CD4-positive, alpha-beta T cell treated with Interleukin-12 subunit alpha and Interleukin-12 subunit beta, for 1 hour (primary cell): ENCODE measurements at places on chromosomes 13 and 19.

GRCh38 chr19:34189199-34189916, 17.1 kb downstream of the LSM14A start:
- no peak for DNase-seq

GRCh38 chr19:31418692-31419430, 69.6 kb upstream of the TSHZ3 start:
- no peak for DNase-seq

- DNase-seq = no peak
These were observed 220.1 kb downstream of the FOXO1 start for GRCh38 chr13:40446365-40446764.

- no peak for DNase-seq
These were observed 1.0 kb downstream of the HIF3A start for GRCh38 chr19:46297700-46298478.

DNA sequence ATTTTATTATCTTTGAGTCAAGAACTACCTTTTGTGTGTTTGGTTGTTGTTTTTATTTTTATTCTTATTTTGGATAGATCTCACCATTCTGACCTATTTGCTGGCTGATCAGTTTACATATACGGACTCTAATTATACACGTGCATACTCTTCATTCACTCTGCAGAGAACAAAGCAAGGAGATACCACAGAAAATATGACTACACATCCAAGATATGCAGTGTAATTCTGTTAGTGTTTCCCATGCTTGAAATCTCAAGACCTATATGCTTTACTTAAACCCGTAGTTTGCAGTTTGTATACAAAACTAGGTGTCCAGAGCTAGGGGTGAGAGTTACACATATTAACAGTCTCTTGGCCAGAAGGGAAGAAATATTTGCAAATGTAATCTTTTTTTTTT, 205.5 kb downstream of the DCLK1 start:
- no peak for DNase-seq

DNA sequence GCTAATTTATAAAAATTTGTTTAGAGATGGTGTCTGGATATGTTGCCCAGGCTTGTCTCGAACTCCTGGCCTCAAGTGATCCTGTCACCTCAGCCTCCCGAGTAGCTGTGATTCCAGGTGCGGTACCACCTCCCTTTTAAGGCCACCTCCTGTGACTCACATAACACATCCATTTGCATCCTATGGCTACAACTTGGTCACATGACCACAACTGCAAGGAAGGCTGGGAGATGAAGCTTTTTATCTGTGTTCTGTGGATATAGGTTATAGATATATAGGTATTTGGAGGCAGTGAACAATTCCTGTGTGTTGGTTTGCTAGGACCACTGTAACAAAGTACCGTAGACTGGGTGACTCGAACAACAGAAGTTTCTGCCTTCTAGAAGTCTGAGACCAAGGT, 6.0 kb downstream of the SPACA6 start:
- DNase-seq = no peak

GRCh38 chr19:58519087-58519354, 589 bp downstream of the ZBTB45 start:
- DNase-seq = peak; percentile 52

GRCh38 chr19:17294051-17294891, 9.0 kb downstream of the ABHD8 start:
- peak; percentile 59 for DNase-seq

- no peak for DNase-seq
These were observed 645 bp downstream of the PALM start for GRCh38 chr19:709196-709964.

GRCh38 chr13:76759877-76760276, 126.3 kb downstream of the KCTD12 start:
- DNase-seq = no peak

- no peak for DNase-seq
These were observed 588 bp upstream of the DPY19L3 start for GRCh38 chr19:32404933-32405430.

GRCh38 chr13:80469853-80470381, 129.0 kb upstream of the SPRY2 start:
- DNase-seq = no peak

DNA sequence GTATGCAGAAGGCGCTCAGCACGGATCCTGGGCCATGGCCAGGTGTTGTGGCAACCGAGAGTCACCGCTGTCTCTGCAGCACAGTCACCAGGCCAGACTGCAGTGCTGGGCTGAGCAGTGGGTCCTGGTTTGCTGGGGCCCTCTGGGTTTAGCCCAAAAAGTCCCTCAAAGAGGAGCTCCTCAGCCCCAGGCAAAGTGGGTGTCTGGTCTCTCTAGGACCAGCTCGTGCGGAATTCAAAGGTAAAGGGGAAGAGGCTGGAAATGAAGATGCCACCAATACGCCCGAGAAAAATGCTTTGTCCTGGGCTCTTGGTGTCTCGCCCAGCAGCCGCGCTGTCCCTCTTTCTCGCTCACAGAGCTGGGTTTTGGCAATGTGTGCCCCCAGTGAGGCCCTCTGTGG, 38.5 kb upstream of the ANKRD10 start:
- no peak for DNase-seq

DNA sequence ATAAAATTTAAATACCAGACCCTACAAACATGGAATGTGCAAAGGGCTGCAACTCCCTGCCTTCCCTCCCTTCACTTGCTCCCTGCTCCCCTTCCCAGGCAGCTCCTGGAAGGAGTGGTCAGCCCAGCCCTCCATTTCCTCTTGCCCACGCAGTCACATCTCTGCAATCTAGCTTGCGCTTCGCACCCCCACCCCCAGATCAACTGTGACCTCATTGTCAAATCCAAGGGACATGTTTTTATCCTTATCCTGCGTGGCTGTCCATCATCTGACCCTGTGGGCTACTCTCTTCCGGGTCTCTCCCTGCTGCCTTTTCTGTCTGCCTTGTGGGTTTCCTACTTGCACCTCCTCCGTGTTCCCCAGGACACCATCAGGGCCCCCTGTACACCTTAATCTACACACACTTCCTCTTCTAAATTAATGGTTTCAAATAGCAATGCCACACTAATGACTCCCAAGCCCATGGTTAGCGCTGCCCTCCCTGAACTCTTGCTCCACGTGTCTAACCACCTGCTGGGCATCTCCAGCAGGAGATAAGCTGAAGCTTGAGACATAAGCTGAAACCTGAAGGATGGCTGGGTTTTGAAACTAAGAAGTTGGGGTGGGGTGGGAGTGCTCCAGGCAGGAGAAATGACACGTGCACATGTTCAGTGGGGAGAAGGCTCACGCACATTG, 118.3 kb downstream of the USP12 start:
- no peak for DNase-seq

- DNase-seq = no peak
These were observed 118.6 kb downstream of the URI1 start for GRCh38 chr19:30060531-30061222.

- DNase-seq = peak; percentile 14
These were observed 60.8 kb downstream of the ALOX5AP start for GRCh38 chr13:30796132-30796572.

DNA sequence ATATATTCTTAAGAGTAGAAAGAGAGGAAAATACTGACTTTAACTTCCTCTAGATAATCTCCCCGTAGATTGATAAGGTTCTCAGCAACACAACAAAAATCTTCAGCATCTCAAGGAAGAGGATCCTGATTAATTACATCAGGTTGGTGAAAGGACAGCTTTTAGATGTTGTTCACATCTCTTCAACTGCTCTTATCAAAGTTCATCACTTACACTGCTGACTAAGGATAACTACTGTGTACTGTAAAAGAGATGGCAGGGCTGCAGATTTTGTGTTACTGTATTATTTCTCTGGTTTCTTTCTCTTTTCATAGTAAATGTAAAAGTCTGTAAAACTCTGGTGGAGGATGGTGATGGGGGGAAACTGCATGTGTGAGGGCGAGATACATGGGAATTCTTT, 133.7 kb downstream of the PCDH9 start:
- DNase-seq = no peak

DNA sequence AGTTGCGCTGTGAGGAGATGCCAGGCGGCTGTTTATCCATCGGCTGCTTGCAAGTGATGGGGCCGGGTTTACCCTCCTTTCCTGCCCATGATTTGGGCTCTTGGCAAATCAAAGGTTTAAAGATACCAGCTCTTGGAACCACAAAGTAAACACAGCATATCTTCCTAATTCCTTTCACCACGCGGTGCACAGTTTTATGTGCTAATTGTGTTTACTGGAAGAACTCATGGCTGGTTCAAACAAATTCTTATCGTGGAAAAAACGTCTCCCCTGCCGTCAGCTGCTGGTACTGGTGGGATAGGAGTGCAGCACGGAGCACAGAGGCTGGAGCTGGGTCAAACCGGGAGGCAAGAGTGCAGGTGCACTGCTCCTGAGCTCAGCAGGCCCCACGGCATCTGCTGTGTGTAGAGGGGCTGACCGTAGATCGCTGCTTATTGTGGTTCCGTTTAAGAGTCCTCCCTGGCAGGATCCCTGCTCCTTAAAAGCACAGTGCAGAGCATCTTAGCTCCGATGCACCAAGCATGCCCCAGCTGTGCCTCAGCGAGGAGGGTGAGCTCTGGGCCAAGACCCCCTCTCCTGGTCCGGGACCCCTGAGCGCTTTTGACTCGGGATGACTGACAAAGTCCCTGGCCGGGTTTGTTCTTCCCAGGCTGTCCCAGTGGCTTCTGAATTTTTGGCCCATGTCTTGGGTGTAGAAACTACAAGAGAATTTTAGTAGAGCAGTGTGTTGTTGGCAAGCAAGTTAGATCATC, 51.3 kb upstream of the GAS6 start:
- DNase-seq = no peak

- DNase-seq = no peak
These were observed 83.7 kb downstream of the AKAP11 start for GRCh38 chr13:42355491-42356183.
